ENCODE measurements at places on chromosomes 7 and 10.

GRCh38 chr10:129678186-129678585 lies 211.1 kb downstream of the MGMT start:
- DNase-seq, result no peak

- no peak for DNase-seq
Measured at GRCh38 chr7:14988941-14989340, 86.4 kb upstream of the DGKB start.

- no peak for DNase-seq
Measured at GRCh38 chr10:44384601-44385025, 284 bp downstream of the CXCL12 start.

GRCh38 chr7:101186844-101187428 lies 6.8 kb upstream of the NAT16 start:
- no peak for DNase-seq

- no peak for DNase-seq
Measured at GRCh38 chr10:27481486-27481885, 22.6 kb upstream of the RAB18 start.

DNA sequence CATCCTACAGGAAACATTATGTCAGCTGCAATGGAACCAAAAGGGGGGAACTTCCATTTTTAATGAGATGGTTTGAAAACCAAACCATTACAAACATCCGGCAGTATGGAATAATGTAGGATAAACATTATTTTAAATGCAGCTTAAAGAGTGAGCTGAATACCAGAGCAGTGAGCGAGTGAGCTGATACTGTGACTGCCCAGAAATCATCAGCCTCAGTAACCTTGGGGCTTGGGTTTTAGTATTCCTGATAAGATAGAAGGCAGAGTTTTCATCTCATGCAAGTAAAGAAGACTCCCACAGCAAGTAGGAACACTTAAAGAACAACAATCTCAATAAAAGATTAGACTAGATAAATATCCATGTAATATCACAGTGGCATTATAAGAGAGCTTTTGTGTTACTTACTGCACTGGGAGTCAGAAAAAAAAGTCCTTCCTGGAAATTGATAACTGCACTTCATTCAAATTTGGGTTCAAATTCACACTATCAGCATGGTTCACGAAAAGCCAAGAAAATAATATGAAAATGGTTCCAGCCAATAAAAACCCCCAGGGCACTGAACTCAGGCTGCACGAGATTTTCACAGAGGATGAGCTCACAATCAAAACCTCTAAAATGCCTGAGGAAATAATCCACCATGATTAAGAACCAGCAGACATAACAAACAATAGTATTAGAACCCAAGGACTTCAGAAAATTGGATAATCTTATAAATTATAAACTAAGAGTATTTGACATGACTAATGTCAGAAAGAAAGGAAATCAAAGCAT lies 115.7 kb downstream of the MTPAP start:
- no peak for DNase-seq

DNA sequence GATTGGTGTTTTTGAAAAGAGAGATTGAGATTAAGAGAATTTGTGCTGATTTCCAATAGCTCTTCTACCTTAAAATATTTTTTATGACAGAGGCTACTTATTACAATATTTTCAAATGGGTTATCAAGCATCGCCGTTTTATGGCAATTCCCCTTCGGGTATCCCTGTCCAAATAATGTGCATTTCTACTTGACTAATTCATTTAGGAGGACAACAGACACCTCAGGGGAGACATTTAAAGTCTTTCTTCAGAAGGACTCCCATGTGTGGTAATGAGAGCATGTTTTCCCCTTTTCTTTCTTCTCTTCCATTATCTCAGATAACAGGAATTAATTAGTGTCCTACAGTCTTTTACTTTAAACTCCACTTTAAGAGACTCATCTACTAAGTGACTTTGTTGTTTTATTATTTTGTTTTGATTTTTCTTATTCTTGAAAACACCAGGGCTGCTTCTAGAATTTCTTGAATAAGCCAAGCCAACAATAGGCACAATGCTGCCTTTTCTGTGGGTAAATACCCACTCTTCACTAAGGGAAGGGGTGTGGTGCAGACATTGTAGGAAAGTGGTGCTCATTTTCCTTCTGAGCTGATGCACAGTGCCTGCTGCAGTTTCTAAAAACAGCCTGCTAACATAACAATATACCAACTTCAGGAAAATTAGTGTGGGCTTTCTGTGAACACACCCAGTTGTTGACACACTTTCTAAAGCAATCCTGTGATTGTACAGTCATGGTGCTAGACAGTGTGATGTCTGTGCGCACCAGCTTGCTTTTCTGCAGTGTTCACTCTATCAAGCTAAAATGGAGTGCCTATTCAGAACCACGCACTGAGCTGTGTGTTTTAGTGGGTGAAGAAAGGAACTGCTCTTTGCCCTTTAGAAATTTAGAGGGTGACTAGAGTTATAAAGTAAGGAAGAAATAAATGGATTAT lies 597.7 kb downstream of the NRG3 start:
- DNase-seq, result no peak

GRCh38 chr10:28906011-28906411 lies 228.7 kb downstream of the BAMBI start:
- no peak for DNase-seq

GRCh38 chr7:157274991-157275427 lies 61.8 kb upstream of the DNAJB6 start:
- DNase-seq, result no peak

DNA sequence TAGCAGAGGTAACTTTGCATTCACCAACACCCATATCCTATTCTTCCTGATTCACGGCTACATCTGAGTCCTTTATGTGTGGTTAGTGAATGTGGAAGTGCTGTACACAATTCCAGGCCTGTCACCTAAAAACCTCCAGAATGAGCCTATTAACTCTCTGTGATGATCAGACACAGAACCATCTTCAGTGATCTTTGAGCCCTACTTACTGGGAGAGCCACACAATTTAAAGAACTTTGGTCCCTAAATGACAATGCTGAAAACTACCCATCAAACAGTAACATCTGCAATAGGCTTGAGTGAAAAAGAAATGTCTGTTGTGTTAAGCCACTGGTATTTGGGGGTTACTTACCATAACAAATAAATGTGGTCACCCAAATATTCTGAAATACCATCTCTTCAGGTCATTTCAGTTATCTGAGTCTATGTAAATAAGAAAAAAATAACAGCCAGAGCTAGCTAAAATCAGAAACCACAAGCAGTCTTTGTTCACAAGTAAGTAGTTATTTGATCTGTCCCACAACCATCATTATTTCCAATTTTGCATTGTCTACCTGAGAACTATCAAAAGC lies 145.7 kb downstream of the HGF start:
- no peak for DNase-seq

GRCh38 chr7:69515495-69516212 lies 82.6 kb upstream of the AUTS2 start:
- no peak for DNase-seq

All from caudate nucleus (tissue), 63 donors.